ENCODE measurements at places on chromosomes 7 and 10.

- no peak for DNase-seq
Measured at GRCh38 chr10:11004144-11005077, 13.3 kb upstream of the CELF2 start.

- DNase-seq, result no peak
Measured at GRCh38 chr10:13885238-13885990, 298.6 kb downstream of the PRPF18 start.

- DNase-seq, result no peak
Measured at GRCh38 chr7:17617380-17617779, 318.9 kb downstream of the AHR start.

DNA sequence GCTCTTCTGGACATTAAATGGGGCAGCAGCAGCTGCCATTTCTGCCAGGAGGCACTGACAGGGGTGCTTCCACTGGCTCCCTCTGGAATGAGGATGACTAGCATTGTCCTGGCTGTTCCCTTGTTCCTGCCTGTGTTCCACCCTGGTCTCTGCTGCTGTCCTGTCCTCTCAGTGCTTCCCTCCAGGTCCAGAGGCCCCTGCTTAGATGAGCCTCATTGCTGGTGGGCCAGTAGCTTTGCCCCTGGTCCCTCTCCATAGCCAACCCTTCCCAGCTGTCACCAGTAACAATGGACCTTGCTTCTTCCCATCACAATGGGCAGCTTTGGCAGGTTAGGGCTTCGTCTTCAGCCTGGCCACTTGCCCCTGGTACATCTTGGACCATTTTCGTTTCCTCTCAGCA, 561.1 kb downstream of the TCERG1L start:
- DNase-seq, result no peak

GRCh38 chr7:8215648-8216333, 46.2 kb downstream of the ICA1 start:
- DNase-seq, result no peak

All from stomach (tissue), 19 donors.